Stimulated activated CD8-positive, alpha-beta memory T cell treated with anti-CD3 and anti-CD28 coated beads, Interleukin-2, amount 100 ng/mL, for 48 hours (primary cell): ENCODE measurements at places on chromosomes 7 and 10.

DNA sequence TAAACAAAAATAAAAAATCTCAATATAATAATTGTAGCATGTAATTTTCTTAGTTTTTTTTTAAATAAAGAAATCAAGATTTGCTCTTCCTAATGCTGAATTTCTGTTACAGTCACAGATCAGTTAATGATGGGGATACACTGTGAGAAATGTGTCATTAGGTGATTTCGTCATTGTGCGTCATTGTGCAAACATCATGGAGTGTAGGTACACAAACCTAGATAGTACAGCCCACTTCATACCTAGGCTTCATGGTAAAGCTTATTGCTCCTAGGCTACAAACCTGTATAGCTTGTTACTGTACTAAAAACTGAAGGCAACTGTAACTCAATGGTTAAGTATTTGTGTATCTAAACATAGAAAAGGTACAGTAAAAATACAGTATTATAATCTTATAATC lies 74.4 kb upstream of the LSM8 start:
- no peak for DNase-seq

GRCh38 chr10:119502209-119502608 lies 40.3 kb downstream of the RGS10 start:
- peak; percentile 52 for DNase-seq

- DNase-seq = no peak
Measured at GRCh38 chr7:66815951-66816350, 75.4 kb downstream of the RABGEF1 start.

DNA sequence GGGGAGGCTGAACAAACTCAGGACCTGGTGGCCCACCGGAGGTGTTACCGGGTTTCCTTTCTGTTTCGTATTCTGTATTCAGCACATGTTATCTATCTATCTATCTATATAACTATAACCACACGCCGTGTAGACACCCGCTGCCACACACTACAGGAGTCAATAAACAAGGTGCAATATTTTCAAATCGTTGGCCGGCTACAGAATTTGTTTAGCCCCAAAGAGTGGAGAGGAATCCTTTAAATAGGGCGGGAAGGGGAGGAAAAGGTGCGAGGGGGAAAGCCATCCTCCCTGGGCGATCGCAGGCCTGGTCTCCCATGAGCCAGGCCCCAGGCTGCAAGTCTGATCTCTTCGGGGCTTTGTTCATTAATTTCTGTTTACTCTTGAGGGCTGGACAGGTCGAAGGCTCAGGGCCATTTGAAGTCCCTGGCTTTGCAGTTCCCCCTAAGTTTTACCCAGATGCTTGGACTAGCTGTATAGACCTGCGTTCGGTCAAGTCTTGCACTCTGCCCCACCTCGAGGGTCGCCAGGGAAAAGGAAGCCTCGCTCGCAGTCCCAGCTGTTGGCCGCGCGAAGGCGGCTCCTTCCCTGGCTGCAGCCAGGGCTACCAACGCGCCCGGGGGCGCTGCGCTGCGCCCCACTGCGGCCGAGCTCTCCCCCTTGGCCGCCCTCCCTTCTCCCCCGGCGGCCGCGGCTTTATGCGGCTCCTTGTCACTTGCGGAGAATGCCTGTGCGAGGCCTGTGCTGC lies 3.8 kb downstream of the NKX2-3 start:
- no peak for DNase-seq

- no peak for DNase-seq
Measured at GRCh38 chr10:19195698-19196097, 147.1 kb downstream of the MALRD1 start.

DNA sequence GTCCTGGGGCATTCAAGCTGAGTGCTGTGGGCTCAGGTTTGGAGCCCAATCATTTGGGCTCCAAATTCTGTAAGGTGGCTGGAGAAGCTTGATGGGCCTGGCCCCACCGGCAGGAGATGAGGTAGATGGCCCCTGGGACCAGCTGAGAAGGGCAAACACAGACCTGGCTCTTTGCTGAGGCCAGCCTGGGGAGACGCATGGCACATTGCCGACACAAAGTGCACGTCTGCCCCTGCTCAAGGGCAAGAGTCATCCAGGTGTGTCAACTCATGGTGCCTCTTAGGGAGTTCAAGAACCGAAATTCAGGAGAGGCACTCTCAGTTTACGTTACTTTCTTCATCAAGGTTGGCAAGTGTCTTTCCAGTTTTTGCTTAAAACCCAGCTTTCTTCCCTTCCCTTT lies 227.5 kb downstream of the LRMDA start:
- DNase-seq = no peak

DNA sequence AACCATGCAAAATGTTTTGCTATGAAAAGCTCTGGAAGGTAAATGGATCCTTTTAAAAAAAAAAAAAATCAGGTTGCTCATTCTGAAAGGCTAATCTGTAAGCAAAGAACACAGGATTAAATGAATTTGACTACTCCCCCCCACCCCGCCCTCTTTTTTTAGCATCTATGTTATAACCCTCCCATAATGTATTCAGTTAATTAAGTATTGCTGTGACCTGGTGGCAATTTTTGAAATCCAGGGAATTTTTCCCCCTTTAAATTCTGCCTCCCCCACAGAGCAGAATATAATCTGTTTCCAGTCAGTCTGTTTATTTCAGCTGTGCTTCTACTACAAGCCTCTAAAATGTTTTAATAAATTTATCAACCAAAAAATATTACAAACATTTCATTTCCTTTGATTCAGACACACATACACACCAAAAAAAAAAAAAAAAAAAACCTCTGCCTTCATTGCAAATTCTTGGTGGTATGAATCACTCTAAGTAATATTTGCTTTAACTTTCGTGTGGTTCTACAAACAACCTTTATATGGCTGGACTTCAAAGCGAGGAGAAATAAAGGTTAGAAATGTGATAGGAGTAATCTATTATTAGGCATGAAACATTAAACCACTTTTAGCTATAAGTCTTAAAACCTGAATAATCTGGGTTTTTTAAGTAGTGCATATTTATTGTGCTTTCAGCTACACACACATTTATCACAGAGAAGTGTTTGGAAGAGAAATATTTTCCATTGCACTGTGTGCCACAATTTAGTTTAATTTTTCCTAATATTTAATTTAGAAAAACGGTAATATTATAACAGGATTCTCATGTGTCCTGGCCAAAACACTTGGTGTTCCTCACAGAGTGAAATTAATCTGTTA lies 64.4 kb upstream of the ARID5B start:
- no peak for DNase-seq

DNA sequence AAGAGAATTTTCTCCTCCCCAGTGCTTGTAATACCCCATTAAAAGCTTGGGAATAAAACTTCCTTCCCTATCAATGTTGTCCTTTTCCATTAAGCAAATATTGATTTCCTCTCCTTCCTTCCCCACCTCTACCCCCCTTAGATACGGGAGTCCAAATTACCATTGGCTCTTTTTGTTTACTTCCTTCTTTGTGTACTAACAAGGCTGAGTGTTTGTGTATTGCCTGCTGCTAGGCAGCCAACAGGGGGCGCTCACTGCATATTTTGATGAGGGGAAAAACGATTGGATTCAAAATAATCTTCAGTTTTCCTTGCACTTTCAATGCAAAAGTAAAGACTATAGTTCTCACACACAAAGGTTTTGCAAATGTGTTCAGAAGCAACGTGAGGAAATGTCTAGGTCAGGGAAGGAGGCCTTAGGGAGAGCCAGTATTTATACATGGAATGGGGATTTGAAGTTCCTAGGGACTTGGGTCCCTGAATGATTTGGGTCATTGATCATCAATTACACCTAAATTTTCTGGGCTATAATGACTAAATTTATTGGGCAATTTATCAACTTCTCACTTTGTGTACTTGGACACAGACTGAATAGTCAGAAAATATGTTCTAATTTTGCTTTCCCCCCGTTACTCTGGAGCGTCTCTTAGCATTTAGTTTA lies 23.6 kb upstream of the VPS41 start:
- DNase-seq = peak; percentile 42

DNA sequence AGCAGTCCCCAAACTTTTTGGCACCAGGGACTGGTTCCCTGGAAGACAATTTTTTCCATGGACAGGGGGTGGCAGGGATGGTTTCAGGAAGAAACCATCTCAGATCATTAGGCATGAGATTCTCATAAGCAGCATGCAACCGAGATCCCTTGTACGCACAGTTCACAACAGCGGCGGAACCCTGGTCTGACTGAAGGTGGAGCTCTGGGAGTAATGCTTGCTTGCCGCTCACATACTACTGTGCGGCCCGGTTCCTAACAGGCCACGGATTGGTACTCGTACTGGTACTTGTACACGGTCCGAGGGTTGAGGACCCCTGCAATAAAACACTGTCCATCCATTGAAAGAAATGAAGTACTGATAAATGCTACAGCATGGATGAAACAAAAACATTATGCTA lies 32.8 kb downstream of the MKRN1 start:
- DNase-seq = no peak
